ENCODE measurements at places on chromosomes 16 and 17.

DNA sequence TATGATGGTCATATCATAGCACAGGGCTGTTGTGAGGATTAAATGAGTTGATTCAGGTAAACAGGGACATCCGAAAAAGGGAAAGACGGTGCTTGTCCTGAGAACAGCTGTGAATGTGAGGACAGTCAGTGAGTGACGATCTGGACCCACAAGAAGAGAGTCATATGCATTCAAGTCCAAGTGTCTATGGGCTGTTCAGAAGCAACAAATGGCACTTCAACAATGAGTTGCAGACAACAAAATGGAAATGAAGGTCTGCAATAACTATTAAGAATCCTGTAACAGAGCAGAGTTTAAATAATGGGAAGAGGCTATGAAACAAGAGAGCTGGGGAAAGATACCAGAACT lies 100.3 kb downstream of the ADCY9 start:
- H3K27me3 ChIP-seq, result no peaks in the 10 kb centered on the region
- no peak for DNase-seq
- no peaks in the 10 kb centered on the region for H3K36me3 ChIP-seq
- H3K4me1 ChIP-seq, result peaks cover 33% of the 10 kb centered on the region
- no peak overlapping the region for H3K4me3 ChIP-seq

DNA sequence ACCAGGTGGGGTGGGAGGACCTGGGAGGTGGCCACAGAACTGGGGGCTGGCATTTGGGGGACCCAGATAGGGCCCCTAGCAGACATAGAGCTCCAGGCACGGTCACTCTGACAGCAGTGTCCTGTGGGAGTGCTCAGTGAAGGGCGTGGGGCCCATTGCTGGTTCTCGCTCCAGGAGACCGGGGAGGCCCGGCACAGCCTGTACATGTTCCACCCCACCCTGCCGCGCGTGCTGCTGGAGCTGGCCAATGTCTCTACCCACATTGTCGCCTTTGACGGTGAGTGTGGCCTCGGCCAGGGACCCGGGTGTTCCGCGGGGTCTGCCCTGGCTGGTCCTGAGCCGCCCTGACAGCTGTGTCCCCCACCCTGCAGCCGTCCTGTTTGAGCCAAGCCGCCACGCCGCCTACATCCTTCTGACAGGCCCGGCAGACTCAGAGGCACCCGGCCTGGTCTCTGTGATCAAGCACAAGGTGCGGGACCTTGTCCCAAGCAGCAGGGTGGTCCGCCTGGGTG lies 11.2 kb downstream of the RGS11 start:
- H3K27me3 ChIP-seq, result no peaks in the 10 kb centered on the region
- H3K4me3 ChIP-seq, result no peak overlapping the region
- no peak for DNase-seq

GRCh38 chr16:67796099-67796718 lies 10.2 kb downstream of the RANBP10 start:
- no peak overlapping the region for H3K4me3 ChIP-seq
- no peaks in the 10 kb centered on the region for H3K4me1 ChIP-seq
- H3K27me3 ChIP-seq, result no peaks in the 10 kb centered on the region

DNA sequence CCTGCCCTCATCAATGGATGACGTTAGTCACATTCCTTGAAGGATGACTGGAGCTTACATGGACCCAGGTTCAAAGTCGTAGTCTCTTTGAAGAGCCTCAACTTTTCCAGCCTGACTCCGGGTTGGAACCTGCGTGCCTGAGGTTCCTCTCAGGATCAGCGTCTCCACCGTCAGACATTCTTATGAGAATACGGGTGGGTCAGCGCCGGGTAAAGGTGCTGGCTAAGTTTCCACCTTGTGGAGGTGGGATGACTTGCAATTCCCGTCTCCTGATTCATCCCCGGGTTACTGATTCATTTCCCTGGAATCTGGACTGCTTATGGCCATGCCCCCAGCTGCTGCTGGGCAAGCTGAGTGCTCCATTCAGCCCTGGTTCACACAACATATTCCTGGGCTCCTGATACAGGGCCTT lies 38.9 kb upstream of the CMIP start:
- peak; percentile 69 for DNase-seq
- no peak overlapping the region for H3K27ac ChIP-seq
- H3K27me3 ChIP-seq, result no peaks in the 10 kb centered on the region
- no peak overlapping the region for H3K4me3 ChIP-seq

DNA sequence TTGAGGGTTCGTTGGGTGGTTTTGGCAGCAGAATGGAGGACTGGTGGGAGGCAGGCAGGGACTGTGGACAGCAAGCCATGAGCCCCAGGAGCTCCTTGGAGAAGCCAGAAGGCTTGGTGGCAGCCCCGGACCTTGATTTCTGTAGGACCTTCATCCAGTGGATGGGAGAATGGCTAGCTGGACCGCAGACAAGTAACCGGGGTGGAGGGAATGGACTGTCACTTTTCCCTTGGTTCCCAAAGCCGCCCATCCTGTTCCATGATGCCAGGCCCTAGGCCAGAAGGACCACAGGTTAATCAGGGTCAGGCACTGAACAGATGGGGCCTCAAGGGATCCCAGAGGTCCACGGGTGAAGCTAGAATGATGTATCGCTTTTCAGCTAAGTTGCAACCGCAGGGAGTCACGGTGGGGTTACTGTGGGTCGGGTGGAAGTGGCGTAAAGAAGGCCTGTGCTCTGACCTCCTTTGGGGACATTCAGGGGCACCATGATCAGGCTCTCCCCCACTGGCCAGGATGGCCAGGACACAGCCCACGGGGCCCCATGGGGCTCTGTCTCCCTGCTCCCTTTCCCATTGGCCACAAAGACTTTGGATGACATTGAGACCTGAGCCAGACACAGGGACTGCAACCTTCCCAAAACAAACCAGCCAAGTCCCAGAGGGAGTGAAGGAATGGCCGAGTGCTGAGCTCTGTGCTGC lies 66.9 kb upstream of the MRTFB start:
- no peak overlapping the region for H3K27ac ChIP-seq
- H3K4me1 ChIP-seq, result peaks cover 11% of the 10 kb centered on the region
- H3K4me3 ChIP-seq, result no peak overlapping the region

- no peaks in the 10 kb centered on the region for H3K36me3 ChIP-seq
- H3K27ac ChIP-seq, result no peak overlapping the region
- peaks cover 19% of the 10 kb centered on the region for H3K4me1 ChIP-seq
- no peaks in the 10 kb centered on the region for H3K27me3 ChIP-seq
Observed at GRCh38 chr16:14125708-14126107, 54.6 kb downstream of the MRTFB start.

- H3K27me3 ChIP-seq, result no peaks in the 10 kb centered on the region
- peaks cover 7% of the 10 kb centered on the region for H3K4me1 ChIP-seq
- H3K27ac ChIP-seq, result no peak overlapping the region
- H3K36me3 ChIP-seq, result no peaks in the 10 kb centered on the region
- H3K4me3 ChIP-seq, result no peak overlapping the region
Observed at GRCh38 chr17:41096055-41096454, 1.9 kb downstream of the KRTAP4-8 start.

GRCh38 chr17:66920950-66921349 lies 43.6 kb upstream of the CACNG4 start:
- no peak for DNase-seq
- H3K36me3 ChIP-seq, result no peaks in the 10 kb centered on the region
- no peaks in the 10 kb centered on the region for H3K4me1 ChIP-seq
- H3K27ac ChIP-seq, result no peak overlapping the region

- H3K4me3 ChIP-seq, result no peak overlapping the region
- H3K27ac ChIP-seq, result peak overlapping the region; percentile 45
- no peaks in the 10 kb centered on the region for H3K27me3 ChIP-seq
- no peaks in the 10 kb centered on the region for H3K36me3 ChIP-seq
- DNase-seq, result no peak
- peaks cover 55% of the 10 kb centered on the region for H3K4me1 ChIP-seq
Observed at GRCh38 chr17:12047681-12048376, 27.2 kb downstream of the MAP2K4 start.

- H3K27ac ChIP-seq, result no peak overlapping the region
- H3K4me3 ChIP-seq, result no peak overlapping the region
- peaks cover 12% of the 10 kb centered on the region for H3K4me1 ChIP-seq
- DNase-seq, result no peak
Observed at GRCh38 chr17:61205931-61206330, 193.7 kb upstream of the TBX2 start.

DNA sequence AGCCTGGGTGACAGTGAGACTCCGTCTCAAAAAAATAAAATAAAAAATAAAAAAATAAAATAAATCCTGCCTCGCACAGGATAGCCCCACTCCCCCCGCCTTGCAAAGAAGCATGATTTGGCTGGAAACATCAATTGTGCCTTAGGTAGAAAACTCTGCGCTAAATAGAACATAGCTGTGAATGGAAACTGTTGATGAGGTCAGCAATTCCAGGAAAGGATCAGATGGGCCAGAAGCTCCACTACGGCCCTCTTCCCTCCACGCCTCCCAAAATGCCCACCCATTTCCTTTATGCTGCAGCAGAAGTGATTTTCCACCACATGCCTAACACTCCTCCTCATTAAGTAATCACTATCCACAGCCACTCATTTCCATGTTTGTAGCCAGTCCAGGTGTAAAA lies 473.4 kb downstream of the XYLT1 start:
- H3K36me3 ChIP-seq, result no peaks in the 10 kb centered on the region
- H3K4me1 ChIP-seq, result no peaks in the 10 kb centered on the region
- no peak overlapping the region for H3K4me3 ChIP-seq
- no peak for DNase-seq
- no peaks in the 10 kb centered on the region for H3K27me3 ChIP-seq

DNA sequence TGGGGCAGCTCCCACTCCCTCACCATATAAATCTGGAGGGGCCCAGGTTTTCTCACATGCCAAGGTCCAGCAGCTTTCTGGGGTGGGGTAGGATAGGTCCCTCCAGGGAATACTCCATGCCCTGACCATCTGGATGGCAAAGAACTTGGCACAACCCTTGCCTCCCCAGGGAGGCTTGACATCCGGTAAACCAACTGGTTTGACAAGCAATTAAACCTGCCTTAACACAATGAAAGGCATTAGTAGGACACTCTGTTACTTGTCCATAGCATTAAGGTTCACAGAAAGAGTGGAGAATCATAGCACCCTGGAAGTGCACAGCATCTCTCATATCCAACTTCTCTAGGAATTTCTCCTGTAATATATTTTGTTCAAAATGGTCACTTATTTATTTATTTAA lies 63.9 kb upstream of the MAF start:
- H3K36me3 ChIP-seq, result peaks cover 3% of the 10 kb centered on the region
- H3K27me3 ChIP-seq, result no peaks in the 10 kb centered on the region
- H3K27ac ChIP-seq, result no peak overlapping the region
- no peaks in the 10 kb centered on the region for H3K4me1 ChIP-seq
- no peak overlapping the region for H3K4me3 ChIP-seq
- no peak for DNase-seq

DNA sequence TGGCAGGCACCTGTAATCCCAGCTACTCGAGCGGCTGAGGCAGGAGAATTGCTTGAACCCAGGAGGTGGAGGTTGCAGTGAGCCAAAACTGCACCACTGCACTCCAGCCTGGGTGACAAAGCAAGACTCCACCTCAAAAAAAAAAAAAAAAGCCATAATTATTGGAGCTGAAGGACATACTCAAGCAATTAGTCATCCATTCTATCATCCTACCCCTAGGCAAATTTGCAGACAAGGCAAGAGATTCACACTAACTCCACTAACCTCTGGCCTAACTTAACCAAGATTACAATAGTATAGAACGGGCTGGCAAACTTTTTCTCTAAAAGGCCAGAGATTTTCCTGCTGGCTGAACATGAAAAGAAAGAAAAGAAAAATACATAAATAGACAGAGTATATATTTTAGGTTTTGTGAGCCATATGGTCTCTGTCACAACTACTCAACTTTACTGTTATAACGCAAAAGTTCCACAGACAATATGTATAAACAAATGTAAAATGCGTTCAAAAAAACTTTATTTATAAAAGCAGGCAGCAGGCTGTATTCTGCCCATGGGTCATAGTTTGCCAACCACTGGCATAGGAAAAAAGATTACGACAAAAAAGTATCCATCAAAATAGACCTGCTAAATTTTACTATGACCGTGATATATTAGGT lies 29.7 kb downstream of the BRIP1 start:
- H3K27me3 ChIP-seq, result no peaks in the 10 kb centered on the region
- no peaks in the 10 kb centered on the region for H3K4me1 ChIP-seq
- peak; percentile 19 for DNase-seq
- H3K4me3 ChIP-seq, result no peak overlapping the region
- H3K27ac ChIP-seq, result no peak overlapping the region

DNA sequence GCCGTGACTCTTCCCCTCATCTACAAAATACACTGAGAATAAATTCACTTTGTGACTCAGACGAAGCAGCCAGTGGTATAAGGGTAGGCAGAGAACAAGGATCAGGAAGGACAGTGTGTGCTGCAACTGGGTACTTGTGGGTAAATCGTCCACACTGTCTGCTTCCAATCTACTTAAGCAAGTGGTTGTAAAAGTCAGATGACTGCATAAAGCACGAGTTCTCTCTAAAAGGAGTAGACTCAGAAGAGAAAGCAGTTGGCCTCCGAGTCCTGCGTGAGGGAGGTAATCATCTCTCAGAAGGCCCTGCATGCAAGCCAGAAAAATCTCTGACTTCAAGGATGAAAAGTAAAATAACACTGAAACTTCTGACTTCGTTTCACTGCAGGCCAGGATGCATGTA lies 43.1 kb downstream of the ANKFY1 start:
- H3K4me3 ChIP-seq, result no peak overlapping the region
- H3K36me3 ChIP-seq, result no peaks in the 10 kb centered on the region
- DNase-seq, result no peak
- no peaks in the 10 kb centered on the region for H3K4me1 ChIP-seq
- peak overlapping the region; percentile 64 for H3K27ac ChIP-seq
- H3K27me3 ChIP-seq, result no peaks in the 10 kb centered on the region

DNA sequence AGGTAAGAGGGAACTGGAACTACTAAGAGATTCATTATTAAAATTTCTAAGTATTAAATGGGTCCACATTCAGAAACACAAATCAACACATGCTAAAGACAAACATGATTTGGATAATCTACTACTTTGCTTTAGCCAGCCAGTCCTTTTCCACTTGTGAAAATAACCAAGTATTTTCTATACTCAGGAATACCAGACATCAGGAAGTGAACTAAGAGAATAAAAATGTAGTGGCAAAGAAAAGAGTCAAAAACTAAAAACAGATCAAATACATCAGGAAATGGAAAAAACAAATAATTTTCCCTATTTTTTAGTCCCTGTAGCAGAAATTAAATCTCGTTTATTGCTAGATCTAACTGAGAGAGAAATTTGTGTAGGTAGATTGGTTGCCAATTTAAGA lies 78.0 kb downstream of the MYO1D start:
- H3K4me3 ChIP-seq, result no peak overlapping the region
- no peak for DNase-seq
- no peaks in the 10 kb centered on the region for H3K27me3 ChIP-seq
- no peak overlapping the region for H3K27ac ChIP-seq
- H3K36me3 ChIP-seq, result no peaks in the 10 kb centered on the region

DNA sequence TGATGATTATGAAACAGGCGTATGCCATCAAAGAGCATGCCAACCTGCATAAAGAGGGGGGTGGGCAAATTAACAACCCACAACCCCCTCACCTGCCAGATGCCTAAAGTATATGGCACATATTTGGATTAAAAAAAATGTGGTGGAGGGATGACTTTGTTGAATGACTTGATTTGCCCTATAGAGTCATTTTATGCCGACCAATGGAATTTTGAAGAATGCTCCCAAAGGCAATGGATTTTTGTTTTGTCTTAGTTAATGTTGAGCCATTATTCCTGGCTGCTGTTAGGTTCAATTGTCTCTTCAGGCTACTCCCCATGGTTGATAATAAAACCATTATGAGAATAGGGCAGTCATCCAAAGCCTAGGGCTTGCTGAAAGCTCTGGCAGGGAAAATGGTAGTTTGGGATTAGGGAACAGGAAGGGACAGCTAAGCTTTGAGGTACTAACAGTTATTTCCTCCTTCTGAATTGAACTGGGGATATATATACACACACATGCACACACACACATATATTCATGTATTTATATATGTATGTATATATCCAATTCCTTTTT lies 5.8 kb upstream of the CHCT1 start:
- no peak overlapping the region for H3K27ac ChIP-seq
- no peaks in the 10 kb centered on the region for H3K27me3 ChIP-seq
- H3K4me1 ChIP-seq, result peaks cover 6% of the 10 kb centered on the region
- DNase-seq, result no peak

Data from GM23338 (cell line).